ENCODE measurements at places on chromosomes 3 and 15.
A peak's percentile ranks its signal among the peaks of the same experiment; 100 is the strongest.

GRCh38 chr3:126125341-126125740 lies 41.4 kb upstream of the SLC41A3 start:
- DNase-seq, result no peak

DNA sequence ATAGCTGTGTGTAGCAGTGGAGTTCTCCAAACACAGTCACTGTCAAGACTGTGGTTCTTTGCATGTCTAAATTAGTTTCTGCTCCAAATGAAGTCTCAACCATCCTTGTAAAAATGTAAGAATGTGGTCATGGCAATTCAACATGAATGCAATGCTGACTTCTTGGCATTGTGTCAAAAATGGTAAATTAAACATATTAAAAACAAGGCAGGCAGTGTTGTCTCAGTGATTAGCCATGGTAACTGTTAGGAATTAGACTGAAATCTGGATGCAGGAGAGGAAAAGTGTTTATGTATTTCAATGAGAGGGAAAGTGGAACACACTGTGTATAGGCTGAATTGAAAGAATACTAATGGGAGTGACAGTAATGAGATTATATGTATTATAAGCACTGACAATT lies 597.2 kb downstream of the EDEM1 start:
- DNase-seq, result no peak

GRCh38 chr15:68589053-68589452 lies 10.3 kb downstream of the CORO2B start:
- DNase-seq, result no peak

- DNase-seq, result peak; percentile 69
Measured at GRCh38 chr3:125141596-125142419, 70.7 kb downstream of the SLC12A8 start.

DNA sequence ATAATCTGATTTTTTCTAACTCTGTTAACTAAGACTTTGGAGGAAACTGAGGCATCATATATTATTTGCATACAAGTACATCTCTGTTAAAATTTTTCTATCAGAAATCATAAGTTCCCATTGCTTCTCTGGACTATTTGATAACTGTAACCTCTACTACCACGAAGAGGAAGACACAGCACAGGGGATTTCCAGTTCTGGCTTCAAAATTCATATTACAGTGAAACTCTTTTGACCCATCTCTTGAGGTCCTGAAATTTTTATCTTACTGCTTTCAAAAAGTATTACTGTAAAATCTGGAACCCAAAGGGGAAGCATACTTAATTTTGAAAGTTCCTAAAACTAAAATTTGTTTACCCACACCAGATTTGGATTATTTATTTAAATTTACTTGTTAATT lies 4.2 kb downstream of the PLSCR1 start:
- no peak for DNase-seq

- no peak for DNase-seq
Measured at GRCh38 chr15:63110428-63111026, 11.1 kb upstream of the LACTB start.

GRCh38 chr3:11847607-11848006 lies 922 bp upstream of the TAMM41 start:
- no peak for DNase-seq

DNA sequence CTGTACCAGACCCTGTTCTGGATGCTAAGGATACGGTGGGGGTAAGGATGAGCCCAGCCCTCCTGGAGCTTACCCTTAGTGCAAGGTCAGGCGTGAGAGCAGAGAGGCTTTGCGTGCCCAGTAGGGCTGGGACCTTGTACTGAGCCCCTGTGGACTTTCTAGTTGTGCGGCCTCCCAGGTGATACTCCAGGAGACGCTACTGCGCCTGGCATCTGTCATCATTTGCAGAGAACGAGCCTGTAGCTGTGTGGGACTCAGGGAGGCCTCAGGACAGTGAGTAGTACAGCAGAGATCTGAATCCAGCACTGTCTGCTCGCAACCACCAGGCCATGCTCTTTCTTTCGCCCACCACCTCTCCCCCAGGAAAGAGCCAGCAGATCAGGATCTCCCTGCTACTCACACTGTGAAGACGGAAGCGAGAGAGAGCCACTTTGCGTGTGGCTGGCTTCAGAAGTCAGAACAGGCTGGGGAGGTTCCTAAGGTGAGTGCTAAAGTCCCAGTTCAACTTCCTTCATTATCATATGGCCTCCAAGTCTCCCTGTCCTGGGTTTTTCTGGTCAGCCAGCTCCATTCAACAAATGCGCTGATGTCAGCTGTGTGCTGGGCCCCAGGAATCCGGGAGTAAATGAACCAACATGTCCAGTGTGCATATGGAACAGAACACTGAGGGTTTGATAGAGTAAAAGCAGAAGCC lies 38.2 kb upstream of the ITGA11 start:
- DNase-seq, result no peak

DNA sequence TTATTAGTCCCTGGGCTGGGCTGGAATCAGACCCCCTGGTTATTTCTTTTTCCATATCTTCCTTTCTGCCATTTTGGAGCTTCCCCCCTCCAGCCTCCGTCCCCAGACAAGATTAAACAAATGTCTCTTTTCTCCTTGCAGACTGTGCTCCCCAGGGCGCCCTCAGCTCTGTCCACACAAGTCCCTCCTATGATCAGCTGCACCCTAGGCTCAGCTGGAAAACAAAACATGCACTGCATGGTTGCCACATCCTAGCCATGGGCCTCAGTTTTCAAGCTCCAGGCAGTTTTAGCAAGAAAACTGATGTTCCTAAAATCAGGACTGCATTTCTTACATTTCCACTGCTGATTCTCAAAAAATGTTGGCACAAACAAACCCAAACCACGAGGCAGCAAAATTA lies 23.5 kb upstream of the RFTN1 start:
- no peak for DNase-seq

DNA sequence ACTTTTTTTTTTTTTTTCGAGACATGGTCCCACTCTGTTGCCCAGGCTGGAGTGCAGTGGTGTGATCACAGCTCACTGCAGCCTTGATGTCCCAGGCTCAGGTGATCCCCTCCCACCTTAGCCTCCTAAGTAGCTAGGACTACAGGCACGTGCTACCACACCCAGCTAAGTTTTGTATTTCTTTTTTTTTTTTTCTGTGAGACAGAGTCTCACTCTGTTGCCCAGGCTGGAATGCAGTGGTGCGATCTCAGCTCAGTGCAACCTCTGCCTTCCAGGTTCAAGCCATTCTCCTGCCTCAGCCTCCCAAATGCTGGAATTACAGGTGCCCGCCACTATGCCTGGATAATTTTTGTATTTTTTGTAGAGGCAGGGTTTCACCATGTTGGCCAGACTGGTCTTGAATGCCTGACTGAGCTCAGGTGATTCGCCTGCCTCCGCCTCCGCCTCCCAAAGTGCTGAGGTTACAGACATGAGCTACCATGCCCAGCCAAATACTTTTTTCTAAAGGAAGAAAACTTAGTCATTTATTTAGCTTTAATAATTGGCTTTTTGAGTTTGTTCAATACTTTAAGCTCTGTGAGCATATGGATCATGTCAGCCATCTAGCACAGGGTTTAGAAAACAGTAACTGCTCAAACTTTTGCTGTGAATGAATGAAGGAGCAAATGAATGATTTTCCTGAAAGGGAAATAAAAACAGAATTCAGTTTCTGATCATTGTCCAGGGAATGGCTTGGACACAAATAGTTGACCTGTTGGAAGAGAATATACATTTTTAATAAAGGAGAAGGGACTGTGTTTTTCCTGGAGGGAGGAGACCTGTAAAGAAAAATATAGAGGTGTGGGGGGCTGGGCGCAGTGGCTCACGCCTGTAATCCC lies 26.0 kb downstream of the UBE2E1 start:
- DNase-seq, result no peak

- DNase-seq, result peak; percentile 73
Measured at GRCh38 chr3:138412821-138413551, 21.4 kb upstream of the ESYT3 start.

GRCh38 chr3:46731795-46732194 lies 14.1 kb upstream of the PRSS50 start:
- DNase-seq, result no peak

DNA sequence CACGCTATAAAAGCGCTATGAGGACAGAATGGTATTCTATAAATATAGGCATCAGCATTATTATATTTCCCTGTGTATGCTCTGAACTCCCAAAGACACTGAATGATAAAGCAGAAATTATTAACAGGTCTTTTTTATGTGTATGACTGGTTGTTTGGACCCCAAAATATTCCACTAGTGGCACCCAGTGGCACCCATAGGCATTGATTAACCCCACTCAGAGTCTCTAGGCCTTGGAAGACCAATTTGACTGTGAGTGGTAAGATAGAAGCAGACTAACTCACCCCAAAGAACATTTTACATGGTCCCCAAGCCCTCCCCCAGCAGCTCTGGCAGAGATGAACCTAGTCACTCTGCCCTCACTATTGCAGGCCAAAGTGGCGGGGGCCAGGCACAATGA lies 45.4 kb upstream of the UBE2E1 start:
- DNase-seq, result peak; percentile 55

DNA sequence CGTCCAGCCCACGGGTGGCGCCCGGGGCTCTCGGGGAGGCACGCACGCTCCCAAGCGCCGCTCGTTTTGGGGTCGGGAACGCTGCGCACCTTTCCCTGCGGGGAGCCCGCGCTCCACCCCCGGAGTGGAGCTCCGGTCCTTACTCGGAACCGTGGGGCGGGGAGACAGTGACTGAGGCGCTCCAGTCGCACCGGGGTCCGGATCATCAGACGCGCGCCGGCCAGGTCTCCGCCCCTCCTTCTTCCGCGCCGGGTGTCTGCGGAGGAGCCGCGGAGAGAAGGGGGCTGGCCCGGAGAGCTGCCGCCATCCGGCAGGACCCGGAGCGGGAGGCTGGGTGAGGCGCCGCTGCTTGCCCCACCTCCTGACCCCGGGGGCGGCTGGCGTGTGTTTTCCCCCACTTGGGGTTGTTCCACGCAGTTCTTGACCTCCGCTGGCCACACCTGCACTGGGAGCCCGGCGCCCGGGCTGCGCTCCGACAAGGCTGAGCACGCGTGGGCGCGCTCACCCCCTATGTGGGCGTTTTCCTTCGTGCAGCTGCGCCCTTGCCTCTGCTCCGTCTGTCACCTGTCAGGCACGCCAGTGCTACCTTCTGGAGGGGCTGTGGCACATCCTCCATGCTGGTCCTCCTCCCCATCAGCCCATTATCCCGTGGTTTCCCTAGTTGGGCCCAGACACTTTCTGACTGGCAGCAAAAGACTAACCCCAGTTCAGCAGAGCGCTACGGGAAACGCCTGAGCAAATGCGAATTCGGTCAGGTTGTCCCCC lies at the start of gene MCF2L2:
Gene MCF2L2 (minus strand): TSS at position 173 of the 765 bp plus-strand sequence. CDS start 642 bp downstream, outside the sequence.
- peak; percentile 64 for DNase-seq

DNA sequence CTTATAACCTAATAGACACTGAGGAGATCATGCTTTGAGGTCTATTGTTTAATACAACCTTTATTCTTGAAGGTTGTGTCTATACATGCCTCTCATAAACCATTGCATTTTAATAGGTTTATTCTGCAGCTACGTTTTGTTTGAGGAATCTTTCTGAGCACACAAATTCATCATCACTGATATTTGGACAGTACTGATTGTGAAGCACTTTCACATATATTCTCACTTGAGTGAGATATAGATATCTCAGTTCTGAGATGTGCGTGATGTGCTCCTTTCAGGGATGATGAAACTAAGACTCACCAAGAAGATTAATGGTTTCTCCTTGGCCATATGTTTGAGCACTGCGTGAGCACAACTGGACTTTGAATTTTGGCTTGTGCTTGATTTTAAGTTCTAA lies 374.4 kb downstream of the LPP start:
- no peak for DNase-seq

- DNase-seq, result no peak
Measured at GRCh38 chr3:197001972-197002700, 27.5 kb downstream of the MELTF start.

- no peak for DNase-seq
Measured at GRCh38 chr3:35201211-35201610, 438.1 kb upstream of the ARPP21 start.

DNA sequence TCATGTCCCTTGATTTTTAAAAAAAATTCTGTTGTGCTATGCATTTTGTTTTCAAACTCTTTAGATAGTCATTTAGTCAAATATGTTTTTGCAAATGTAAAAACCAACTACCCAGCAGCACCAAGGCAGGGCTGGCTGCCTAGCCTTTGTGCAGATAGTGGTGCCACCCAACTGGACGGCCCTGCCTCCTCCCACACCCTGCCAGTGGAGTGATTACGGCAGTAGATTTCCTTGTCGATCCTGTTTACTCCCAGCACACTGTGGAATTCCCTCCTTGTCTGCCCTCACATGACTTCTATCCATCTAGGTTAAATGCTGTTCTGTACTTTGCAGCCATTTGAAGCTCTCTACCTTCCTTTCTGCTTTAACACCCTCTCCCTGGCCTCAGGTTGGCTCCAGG lies 79.4 kb upstream of the PLXNA1 start:
- no peak for DNase-seq

GRCh38 chr3:37217098-37217849 lies 42.9 kb upstream of the LRRFIP2 start:
- no peak for DNase-seq

DNA sequence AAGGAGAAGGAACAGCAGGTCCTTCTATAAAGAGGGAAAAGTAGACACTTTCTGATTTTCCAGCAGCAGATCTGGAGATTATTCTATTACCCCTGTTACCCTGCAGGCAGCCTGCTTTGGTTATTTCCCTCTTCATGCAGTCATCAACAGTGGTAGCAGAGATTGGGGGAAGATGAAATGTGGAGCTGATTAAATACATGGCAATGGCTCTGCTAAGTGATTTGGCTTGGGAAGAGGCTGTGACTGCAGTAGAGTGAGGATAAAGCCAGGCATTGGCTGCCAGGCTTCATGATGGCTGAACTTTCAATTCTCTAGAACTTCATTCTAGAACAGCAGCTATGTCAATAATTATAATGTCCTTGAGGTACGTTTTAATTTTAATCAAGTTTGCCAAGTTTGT lies 29.1 kb downstream of the PTX3 start:
- DNase-seq, result no peak

DNA sequence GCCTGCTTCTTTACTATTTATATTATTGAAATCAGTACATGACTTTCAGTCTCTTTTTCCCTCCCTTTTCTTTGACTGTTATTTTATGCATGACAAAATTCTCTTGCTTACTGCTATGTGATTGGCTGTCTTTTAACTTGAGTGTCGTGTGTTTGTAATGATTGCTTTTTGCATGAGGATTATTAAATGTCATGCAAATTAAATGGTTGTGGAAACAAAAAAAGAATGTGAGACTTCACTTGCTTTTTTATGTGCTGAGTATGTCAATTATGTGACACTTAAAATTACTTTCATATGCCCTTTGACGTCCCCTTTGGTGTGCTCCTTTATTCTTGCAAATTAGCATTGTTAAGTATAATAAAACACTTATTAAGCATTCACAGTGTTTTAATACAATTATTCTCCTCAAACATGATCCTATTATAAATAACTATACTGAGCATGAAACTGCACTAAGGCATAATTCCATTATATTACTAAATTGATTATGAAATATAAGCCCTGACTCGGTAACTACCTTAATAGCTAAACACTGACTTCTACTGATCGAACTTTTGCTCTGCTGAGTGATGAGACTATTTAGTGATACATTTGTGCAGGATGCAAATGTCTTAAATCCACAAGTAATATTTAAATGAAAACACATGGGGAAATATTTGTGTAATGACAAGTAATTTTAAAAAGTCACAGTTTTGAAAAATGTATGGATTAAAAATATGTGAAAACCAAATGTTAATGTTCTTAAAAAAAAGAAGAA lies 401.7 kb downstream of the NLGN1 start:
- DNase-seq, result no peak
